ENCODE measurements at places on chromosomes 13 and 19.

GRCh38 chr13:99357131-99357596, 50.0 kb upstream of the GPR183 start:
- peak; percentile 84 for DNase-seq

- peak; percentile 38 for DNase-seq
Measured at GRCh38 chr19:15640294-15640903, at the start of gene CYP4F3. CYP4F3 (plus strand) TSS chr19:15640897; CDS start chr19:15641416, 519 bp downstream.

DNA sequence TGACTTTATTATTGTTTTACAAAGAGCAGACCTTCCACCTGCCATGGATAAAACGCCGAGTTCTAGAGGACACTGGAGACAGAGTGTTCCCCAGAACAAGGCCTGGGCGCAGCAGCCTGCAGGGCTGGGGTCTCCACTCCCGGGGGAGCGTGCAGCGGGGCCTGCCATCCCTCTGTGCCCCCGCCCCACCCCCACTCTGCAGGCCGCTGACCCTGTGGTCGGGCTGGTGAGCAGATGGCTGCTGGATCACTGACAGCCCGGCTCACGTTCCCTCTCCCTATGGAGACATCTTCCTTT, 8.6 kb upstream of the PTBP1 start:
- DNase-seq, result no peak

DNA sequence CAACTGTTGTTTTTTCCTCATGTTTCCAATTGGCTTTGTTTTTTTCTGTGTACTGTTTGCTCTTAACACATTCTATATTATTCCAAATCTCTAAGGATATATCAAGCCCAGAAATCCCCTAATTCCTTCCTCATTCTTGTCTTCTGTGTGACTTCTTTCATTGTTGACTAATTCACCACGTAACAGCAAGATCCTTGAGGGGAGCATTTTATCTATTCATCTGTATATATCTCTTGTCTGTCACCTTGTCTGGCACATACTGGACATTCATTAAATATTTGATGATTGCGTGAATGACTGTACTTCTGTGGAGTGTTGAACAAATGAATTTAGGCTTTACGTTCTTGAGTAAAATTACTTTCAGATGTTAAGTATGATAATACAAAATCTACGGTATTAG, 44.8 kb upstream of the OLFM4 start:
- DNase-seq, result no peak

GRCh38 chr13:33112766-33113165, 96.5 kb downstream of the KL start:
- no peak for DNase-seq

DNA sequence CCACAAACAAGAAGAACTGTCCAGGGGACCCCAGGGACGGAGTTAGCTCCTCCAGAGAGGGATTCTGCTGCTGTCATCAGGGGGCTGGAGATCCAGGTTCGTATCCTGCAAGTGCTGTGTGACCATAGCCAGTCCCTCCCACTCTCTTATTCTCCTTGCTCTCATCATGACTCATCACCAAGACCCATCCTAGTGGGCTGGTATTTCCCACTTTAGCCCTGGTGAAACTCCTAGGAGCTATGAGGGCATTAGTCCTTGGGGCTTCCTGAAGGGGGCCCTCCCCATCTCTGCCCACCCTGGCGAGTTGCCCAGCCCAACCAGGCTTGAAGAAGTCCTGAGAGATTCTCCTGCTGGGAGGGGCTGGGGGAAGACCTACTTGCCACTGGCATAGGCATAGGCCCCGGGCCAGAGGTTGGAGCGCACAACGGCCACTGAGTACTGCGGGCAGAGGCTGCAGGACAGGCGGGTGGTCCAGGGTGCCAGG, 7.5 kb upstream of the DMWD start:
- peak; percentile 66 for DNase-seq

DNA sequence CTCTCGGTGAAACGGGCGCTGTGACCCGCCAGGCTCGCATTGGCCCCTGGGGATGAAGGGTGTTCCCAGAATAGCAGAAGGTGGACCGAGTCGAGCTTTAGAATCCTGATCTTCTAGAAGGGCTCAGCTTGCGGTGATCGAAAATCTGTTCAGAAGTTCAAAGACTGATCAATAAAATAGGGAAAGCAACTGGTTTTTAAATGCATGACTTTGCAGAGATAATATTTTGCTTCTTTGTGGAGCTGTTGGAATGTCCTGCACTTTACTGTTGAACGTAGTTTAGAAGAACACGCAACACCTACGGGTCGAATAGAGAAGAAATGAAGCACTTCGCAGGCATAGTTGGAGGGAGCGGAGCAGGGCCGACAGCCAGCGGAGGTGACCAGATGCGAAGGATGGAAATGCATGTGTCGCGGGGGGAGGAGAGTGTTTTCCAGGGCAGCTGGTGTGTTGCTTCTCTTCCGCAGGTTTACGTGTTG, 766 bp downstream of the CEBPG start:
- peak; percentile 10 for DNase-seq

DNA sequence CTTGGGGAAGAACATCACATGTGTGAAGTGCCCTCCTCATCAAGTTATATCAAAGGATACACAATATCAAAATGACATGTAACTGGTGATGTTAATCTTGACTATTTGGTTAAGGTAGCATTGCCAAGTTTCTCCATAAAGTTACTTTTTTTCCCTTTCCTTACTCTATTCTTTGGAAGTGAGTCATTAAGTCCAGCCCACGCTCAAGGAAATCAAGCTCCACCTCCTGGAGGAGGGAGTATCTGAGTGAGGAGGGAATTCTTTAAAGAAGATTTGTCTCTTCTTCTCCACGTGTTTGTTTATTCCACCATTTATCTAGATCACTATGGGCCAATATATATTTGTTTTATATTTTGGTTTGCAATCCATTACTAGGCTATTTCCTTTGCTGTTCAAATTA, 33.6 kb upstream of the FNDC3A start:
- DNase-seq, result peak; percentile 50

DNA sequence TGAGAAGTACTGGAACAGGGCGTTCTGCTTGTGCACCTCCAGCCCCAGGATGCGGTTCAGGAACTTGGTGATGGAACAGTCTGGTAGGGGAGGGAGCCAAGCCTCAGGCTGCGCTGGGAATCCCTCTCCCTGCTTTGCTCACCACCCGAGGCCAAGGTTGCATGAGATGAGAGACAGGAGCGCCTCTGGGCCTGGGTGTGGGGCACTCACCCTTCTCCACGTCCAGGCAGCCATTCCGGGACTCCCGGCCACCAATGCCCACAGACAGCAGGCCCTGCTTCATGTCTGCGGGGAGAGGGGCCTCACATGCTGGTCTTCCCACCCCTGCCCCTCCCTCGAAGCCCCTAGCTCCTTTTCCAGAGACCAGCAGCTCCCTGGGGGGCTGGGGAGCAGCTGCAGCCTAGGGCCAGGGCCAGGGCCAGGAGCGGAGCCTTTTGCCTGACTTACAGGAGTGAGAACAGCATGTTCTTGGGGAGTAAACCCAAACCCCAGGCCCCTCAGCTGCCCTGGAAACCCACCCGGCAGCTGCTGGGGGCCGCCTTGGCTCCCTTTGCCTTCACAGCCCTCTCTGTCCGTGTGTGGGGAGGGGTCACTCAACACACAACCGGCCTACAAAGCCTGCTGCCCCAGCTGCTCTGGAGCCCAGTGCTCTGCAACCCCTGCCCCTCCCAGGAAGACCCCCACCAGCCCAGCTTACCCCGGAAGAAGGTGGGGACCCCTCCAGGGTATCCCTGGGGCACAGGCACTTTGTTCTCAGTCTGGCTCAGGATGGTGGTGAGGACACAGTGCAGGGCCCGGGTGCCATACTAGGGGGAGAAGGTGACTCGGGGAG, 7.2 kb downstream of the GPX4 start:
- no peak for DNase-seq

DNA sequence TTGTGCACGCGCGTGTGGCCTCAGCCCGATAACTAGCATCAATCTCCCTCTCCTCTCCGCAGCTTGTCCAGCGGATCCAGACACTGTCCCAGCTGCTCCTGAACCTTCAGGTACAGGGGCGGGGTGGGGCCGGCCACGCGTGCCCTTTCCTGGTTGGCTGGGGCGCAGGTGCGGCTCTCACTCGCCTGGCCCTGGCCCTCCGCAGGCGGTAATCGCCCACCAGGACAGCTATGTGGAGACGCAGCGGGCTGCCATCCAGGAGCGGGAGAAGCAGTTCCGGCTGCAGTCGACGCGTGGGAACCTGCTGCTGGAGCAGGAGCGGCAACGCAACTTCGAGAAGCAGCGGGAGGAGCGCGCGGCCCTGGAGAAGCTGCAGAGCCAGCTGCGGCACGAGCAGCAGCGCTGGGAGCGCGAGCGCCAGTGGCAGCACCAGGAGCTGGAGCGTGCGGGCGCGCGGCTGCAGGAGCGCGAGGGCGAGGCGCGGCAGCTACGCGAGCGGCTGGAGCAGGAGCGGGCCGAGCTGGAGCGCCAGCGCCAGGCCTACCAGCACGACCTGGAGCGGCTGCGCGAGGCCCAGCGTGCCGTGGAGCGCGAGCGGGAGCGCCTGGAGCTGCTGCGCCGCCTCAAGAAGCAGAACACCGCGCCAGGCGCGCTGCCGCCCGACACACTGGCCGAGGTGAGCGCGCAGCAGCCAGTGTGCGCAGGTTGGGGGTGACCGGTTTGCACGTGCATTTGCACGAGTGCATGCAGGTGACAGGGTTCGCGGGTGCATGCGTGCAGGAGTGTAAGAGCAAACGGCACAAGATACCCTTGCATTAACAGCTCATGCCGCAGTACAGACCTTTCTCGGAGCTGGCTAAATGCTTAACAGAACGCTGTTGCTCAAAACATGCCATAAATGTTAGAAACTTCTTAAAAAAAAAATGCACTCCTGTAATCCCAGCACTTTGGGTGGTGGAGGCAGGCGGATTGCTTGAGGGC, 21.5 kb downstream of the PEX11G start:
- no peak for DNase-seq

- DNase-seq, result no peak
Measured at GRCh38 chr19:40380199-40381037, 9.6 kb downstream of the HIPK4 start.

DNA sequence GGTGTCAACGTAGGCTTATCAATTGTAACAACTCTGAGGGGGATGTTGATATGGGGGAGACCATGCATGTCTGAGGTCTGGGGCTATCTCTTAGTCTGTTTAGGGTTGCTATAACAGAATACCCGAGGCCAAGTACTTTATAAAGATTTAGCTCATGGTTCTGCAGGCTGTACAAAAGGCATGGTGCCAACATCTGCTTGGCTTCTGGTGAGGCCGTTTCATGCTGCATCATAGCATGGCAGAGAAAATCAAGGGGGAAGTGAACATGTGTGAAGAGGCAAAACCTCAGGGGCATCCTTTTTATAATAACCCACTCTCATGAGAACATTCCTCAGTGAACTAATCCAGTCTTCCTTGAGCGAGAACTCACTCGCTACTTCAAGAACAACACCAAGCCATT, 353.8 kb downstream of the ENOX1 start:
- no peak for DNase-seq

- no peak for DNase-seq
Measured at GRCh38 chr19:41688098-41688497, at the start of gene CEACAM7. CEACAM7 (minus strand) TSS chr19:41688270; CDS start chr19:41688165, 105 bp downstream.

GRCh38 chr13:20782116-20782708, 8.5 kb upstream of the EEF1AKMT1 start:
- DNase-seq, result no peak

DNA sequence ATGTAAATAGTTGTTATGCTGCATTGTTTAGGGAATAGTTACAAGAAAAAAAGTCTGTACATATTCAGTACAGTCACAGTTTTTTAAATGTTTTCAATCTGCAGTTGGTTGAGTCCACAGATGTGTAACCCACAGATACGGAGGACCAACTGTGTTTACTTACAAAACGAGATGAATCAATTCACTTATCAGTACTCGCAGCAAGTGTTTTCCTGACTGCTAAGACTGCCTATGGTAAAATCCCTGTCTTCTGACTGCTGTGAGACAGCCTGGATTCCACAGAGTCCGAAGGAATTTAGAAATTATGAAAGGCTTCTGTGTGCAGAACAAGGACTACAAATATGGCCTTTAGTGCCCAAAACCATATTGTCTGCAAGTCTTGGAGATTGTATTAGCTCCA, 45.7 kb upstream of the C1QTNF9 start:
- no peak for DNase-seq

DNA sequence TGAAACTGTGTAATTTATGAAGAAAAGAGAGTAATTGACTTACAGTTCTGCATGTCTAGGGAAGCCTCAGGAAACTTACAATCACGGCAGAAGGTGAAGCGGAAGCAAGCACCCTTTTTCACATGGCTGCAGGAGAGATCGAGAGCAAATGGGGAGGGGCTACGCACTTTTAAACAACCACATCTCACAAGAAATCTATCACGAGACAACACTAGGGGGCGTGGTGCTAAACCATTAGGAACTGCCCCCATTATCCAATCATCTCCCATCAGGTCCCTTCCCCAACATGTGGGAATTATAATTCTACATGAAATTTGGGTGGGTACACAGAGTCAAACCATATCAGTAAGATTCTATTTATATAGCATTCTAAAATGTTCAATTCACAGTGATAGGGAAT, 114.8 kb upstream of the TRPC4 start:
- DNase-seq, result no peak

DNA sequence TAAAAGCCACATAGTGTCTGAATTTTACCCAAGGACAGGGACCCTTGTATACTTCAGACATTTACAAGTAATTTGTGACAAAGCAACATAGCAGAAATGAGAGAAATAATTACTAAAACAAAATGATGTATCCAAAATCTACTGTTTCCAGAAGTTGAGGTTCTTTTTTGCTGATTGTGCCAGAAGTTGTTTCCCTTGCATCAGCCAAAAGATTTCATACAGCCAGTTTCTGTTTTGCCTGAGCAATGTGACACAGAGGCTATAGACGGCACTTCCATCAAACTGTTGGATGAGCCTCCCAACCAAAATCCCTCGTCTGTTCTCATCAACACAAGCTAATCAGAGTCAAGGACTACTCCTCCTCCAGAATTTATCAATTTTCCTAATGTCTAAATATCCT, 913.2 kb upstream of the GPC6 start:
- DNase-seq, result peak; percentile 9
